ENCODE measurements at places on chromosomes 7 and 10.

DNA sequence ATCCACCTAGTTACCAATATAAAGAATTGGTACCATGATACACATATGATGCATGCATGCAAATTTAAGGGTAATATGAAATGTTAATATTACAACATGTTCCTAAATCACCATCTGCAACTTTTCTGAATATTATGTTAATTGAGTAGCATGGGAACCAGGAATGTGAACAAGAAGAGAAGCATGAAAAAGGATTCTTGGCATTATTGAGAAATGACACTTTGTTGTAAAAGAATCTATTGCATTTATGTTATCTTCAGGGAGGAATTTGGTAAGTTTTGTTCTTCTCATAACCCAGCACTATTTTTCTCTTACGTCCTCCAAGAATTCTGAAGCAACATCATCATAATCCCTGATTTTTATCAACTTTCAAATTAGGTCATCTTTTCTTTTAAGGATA is 159.9 kb upstream of the SLC25A13 start:
- no peak for DNase-seq

GRCh38 chr10:58459069-58459468 is 53.6 kb upstream of the BICC1 start:
- no peak for DNase-seq

- no peak for DNase-seq
Observed at GRCh38 chr7:138127996-138128395, 51.7 kb downstream of the AKR1D1 start.

- no peak for DNase-seq
Observed at GRCh38 chr7:155631155-155631554, 13.3 kb upstream of the RBM33 start.

DNA sequence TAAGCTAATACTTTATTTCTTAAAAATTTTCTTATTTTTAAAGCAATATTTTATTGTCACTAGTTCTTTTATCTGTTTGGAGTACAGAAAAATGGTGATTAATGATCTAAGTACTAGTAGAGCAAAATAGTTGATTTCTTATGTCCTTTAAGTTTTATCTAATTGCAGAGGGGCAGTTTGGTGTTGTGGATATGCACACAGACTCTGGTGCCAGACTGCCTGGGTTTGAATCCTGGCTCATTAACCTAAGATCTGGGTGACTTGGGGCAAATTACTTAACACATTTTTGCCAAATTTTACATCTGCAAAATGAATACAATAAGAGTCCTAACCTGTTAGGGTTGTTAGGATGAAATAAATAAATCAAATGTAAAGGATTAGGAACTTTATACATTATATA is 10.7 kb upstream of the PRPS1L1 start:
- no peak for DNase-seq

- DNase-seq = no peak
Observed at GRCh38 chr7:197413-198335, 5.3 kb downstream of the FAM20C start.

GRCh38 chr10:95837783-95838182 is 70.0 kb upstream of the CC2D2B start:
- peak; percentile 87 for DNase-seq
